ENCODE measurements at places on chromosomes 7 and 10.

GRCh38 chr10:129717816-129718547, 246.1 kb downstream of the EBF3 start:
- DNase-seq, result no peak

DNA sequence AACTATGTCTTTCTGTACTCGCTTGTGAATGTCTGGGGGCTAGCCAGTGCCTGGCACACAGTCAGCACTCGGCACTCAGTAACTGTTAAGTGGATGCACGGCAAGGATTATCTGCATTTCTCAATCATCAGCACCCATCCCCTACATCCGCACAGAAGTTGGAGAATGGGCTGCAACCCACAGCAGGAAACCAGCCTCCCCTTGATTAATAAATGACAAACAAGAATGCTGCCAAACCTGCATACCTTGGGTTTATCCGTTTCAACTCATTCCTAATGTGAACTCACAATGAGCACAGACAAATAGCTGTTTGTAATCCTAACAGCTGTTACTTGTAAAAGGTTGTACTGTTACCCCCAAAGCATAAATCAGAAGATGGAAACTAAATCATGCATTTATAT, 28.9 kb downstream of the PPP1R3C start:
- DNase-seq, result no peak

- DNase-seq, result no peak
Observed at GRCh38 chr10:12726971-12727831, 274.3 kb downstream of the CCDC3 start.

DNA sequence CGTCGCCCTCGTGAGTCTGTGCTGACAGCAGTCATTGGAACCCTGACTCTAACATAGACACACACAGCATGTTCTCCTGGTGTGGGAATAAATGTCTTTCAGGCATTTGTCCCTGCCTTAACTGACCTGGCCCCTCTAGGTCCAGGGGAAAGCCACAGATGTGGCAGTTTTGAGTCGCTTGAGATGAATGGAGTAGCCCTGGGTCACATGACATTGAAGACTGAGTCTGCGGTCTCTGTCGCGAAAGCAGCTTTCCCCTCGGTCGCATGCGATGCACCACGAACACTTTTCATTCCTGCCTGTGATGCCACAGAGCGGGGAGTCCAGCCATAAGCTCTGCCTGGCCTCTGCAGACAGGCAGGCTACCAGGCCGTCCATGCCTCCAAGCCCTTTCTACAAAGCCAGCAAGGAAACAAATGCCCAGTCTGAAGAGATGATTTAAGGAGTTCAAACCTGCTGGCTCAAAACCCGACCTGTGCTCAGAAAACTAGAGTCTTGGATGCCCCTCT, 172.3 kb downstream of the WDR37 start:
- DNase-seq, result no peak

GRCh38 chr7:4288791-4289394, 393.2 kb upstream of the FOXK1 start:
- DNase-seq, result no peak

DNA sequence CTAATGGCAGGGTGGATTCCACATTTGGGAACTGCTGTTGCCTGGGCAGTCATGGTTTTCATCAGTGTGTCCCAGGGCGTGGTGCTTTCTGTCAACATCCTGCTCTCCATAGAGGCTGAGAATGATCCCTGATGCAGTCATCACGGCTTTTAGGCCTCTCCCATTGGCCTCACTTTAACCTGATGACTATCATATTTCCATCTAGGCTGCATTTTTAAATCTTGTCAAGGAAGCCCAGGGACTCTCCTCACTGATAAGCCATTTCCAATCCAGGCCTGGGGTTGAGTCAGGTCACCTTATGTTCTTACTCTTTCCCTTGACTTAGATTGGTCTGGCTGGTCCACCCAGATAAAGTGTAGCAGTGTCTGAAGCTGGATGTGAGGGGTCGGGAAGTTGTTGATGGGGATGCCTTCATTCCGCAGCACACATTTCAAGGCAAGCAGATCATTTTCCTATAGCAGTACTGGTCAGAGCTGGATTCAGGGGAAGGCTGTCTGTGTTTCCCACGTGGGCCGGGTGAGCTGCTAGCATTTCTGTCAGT, 177.0 kb downstream of the AUTS2 start:
- DNase-seq, result no peak

- DNase-seq, result no peak
Observed at GRCh38 chr10:75238182-75239095, 2.7 kb upstream of the COMTD1 start.

- peak; percentile 46 for DNase-seq
Observed at GRCh38 chr10:113520690-113521474, 32.0 kb upstream of the HABP2 start.

GRCh38 chr7:152735443-152736004, 24.0 kb upstream of the ACTR3B start:
- DNase-seq, result peak; percentile 81

DNA sequence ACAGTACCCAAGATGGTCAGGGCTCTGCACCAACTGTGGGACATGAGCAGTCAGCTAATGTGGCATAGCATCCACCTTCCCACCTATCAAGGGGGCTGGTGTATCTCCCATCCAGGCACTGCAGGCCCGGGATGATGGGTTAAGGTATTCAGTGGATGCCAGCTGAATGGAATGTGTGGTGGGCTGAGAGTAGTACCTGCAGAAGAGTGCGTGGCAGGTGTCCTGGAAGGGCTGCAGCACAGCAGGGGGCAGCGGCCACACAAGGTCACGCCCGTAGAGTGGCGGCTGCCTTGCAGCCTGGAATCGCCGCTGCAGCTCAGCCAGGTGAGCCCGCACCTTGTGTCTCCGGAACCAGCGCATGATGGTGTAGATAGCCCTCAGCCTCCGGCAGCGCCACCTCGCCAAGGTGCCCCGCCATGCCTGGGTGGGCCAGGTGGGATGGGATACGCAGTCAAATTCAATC, 13.3 kb downstream of the MYO1G start:
- no peak for DNase-seq

- DNase-seq, result no peak
Observed at GRCh38 chr10:17316488-17317170, 88.6 kb downstream of the VIM start.

GRCh38 chr7:2038931-2039728, 193.6 kb downstream of the MAD1L1 start:
- no peak for DNase-seq

DNA sequence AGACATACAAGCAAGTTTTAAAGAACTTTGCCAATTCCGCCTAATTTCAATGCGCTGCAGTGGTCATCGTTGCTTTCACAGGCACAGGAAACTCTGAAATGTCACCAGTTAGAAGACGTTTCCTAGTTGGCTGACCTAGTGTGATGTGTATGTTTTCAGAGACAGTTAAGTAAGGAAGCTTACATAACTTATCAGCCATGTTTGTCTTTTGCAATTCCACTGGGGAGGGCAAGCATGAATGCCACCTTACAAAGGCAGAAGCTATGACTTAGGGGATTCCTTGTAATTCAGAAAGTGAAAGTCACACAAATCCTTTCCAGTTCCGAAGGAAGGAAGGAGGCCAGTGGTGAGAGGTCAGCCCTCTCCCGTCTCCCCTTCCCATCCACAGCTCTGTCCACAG, 15.0 kb upstream of the NPS start:
- no peak for DNase-seq

GRCh38 chr7:105643384-105643783, 62.1 kb upstream of the EFCAB10 start:
- peak; percentile 42 for DNase-seq

GRCh38 chr10:4141471-4141870, 356.5 kb upstream of the KLF6 start:
- no peak for DNase-seq

DNA sequence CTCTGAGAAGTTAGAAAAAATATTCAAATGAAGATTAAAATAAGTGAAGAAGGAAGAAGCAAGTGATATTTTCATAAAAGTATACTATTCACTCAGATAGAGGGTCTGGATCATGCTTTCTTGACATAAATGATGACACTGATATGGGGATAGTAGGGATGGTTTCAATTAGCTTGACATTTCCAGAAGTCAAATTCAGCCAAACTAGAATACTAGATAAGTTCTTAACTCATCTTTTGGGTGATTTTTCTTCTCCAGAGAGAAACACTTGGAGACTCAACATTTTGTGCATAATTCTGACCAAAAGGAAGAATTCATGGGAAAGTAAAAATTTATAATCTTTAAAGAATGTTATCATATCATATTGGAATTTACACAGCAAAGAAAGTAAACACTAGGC, 152.0 kb upstream of the LRGUK start:
- DNase-seq, result no peak

DNA sequence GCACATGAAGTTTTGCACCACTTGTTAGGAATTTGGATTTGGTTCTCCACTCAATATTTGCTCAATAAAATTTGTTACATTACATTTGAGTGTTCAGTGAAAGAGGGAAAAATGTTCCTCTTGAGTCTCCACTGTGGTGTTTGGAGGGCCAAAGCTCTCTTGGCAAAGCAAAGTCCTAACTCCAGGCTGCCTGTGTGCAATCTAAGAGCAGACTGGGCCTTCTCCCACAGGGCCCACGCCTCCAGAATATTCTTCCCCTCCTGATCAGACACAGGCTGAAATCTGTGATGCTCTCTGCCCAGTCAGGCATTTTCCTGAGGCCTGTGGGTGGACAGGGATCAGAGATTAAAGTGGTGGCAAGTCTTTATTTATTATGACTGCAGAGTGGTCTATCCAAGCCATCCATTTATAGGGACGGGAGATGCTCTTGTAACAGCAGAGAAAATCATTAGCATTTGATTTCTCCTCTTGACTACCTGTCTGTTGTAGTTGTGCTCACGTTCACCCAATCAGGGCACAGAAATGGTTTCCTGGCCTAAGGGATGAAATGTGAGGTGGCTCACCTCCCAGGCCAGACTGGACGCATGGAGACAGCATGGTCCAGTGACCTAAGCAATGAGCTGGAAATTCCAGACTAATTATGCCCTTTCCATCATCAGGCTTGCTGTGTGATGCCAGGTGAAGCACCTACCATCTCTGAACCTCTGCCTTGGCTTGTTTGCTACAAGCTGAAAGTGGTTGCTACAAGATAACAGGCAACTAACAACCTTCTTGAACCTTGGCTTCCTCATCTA, 147.1 kb upstream of the NRBF2 start:
- no peak for DNase-seq

DNA sequence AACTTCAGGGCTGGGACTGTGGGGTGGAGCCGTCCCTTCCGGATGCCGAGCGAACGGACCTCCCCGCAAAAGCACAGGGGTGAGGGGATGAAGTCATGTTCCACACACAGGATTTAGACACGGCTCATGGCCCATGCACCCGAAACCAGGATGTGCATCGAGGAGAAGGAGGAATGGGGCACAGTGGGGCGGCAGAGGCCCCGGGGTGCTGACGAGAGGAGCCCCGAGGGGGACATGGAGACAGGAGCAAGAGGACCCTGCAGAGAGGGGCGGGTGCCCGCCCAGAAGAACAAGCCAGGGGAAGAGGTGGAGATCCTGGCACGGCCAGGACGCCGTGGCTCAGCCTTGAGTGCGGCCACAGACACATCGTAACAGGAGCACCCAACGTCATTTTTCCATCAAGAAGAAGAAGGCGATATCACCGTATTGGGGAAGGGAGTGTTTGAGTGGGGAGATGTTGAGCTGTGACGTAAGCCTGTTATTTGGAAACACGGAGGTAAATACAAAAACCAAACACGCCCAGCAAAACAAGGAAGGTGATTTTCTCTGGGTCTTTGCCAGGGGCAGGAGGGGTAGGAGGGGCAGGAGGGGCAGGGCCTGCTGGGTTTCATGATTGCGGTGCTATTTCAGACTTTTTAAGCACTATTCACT, 25.3 kb upstream of the FOXL3 start:
- DNase-seq, result peak; percentile 32

DNA sequence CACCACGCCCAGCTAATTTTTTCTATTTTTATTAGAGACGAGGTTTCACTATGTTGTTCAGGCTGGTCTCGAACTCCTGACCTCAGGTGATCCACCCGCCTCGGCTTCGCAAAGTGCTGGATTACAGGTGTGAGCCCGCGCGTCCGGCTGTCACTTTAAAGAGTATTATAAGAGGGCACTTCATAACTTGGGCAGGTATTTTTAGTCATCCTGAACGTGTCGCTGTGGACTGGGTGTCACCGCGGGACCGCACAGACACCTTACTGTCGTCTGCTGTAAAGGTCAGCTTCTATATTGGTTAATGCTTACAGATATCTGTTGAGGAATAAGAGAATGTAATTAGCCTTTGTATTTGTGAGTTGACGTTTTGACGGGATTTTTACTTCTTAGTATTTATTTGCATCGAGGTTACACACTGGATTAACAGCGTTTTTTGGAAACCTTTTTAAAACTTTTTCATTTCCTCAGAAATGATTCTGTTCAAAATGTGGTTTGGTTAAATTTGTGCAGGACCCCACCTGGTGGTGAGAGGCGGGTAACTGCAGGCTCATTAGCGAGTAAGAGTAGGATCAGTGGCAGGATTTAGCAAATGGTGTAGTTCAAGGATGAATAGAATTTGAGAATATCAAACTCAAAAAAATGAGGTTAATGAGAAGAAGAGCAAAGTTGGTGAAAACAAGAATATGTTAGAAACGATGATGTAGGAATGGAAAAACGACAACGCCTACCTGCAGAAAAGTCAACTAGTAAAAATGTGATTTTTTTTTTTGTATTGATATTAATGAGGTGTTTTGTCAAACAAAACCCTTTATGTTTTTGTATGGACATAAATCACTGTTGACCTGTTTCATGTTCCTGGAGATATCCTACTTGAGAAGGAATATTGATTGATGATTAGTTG, 3.2 kb downstream of the DNAJB6 start:
- peak; percentile 51 for DNase-seq

DNA sequence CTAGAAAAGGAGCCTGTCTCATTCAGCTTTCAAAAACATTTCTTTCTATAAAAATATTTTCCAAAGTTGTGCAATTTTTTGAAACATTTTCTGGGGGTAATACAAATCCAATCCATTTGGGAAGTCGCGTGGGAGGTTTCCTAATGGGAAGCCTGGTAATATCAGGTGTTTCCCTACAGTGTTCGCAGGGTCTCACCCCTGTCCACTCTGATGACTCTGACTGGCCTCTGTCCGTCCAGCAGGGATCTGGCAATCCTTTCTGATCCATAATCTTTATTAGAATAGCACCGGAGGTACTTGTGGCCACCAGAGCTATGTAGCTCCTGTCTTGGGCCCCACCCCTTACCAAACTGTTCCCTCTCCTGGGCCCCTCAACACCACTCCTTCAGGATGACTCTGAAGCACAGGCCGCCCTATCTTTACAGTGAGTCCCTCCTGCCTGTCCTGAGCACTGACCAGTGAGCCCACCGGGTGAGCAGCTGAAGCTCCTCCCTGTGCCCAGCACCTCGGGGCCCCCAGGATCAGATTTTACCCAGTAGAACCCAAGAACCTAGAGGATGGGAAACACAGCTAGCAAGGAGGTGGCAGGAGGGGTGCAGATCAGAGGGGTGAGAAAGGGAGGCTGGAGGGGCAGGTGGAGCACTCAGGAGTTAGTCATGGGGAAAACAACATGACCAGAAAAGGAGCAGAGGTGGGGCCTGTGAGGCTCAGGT, 84.8 kb downstream of the PTPRE start:
- no peak for DNase-seq

- DNase-seq, result no peak
Observed at GRCh38 chr10:59843748-59844147, 62.6 kb downstream of the CCDC6 start.
